Amniotic stem cell (primary cell): ENCODE measurements at places on chromosomes 4 and X.

DNA sequence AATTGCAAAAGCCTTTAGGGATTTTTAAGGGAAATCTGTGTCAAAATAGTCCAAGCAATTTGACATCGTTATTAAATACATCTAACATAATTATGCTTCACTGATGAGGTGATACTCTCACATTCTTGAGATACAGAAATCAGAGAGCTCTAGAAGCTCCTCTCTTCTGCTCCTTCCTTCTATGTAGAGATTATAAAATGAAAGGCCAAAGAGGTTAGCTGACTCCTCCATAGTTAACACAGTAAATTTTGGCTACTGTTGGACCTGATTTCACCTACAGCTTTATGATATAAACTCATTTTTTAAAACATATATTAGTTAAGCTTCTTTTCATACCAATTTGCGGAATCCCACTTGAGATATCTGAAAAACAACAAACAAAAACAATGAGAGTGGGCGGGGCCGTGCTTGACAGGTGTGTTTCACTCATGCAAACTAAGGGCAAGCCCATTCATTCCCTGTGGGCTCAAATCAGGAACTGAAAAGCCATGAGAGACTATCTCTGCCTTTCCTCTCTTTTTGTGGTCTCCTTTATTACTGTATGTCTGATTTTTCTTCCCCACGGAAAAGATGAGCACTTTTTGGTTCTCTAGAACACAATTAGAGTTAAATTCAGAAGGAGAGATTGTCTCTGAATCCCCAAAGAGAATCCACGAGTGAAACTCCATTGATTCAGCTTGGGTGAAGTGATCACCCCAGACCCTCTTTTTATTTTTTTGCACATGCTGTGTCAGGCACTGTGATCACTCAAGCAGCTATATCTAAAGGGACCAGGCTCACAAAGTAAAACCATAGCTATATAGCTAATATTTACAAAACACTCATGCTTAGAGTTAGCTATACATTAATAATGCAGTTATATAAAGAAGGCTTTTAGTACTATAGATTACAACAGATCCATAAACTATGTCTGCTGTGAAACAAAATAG, 566.3 kb downstream of the IL15 start:
- DNase-seq = no peak

DNA sequence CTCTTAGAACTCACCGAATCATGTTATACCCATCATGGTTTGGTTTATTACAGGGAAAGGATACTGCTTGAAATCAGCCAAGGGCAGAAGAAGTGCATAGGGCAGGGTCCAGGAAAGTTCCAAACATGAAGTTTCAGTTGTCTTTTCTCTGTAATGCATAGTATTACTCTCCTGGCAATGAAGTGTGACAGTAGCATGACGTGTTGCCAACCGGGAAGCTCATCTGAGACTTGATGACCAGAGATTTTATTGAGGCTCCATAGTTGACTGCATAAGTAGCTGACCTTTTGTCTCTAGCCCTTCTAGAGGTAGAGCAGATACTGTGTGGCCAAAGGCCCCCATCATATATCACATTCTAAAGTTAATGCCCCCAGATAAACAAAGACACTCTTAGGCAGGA, 72.1 kb downstream of the BEND4 start:
- no peak for DNase-seq

- no peak for DNase-seq
Measured at GRCh38 chr4:183971929-183972490, 66.9 kb downstream of the STOX2 start.

GRCh38 chrX:15418041-15418706, 34.0 kb upstream of the VEGFD start:
- no peak for DNase-seq

- peak; percentile 43 for DNase-seq
Measured at GRCh38 chr4:77579406-77580076, 26.1 kb upstream of the CXCL13 start.

- DNase-seq = no peak
Measured at GRCh38 chr4:1855333-1856070, 454 bp downstream of the LETM1 start.

DNA sequence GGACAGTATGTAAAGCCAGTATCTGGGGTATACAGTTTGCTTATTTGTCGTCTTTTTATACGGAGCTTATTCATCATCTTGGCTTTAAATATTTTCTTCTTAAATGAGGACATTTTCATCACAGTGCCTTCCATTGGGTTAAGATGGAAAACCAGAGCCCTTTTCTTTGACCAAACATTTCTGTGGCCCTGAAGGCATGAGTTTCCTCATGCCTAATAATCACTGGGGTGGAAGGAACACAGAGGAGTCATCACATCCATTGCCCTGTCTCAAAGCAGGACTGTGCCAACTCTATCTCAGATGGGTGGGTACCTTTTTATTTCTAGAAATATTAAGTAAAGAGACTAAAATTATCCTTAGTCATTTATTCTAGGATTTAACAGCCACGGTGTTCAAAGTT, 40.0 kb downstream of the CHRDL1 start:
- no peak for DNase-seq

GRCh38 chr4:9999956-10000561, 21.2 kb downstream of the SLC2A9 start:
- no peak for DNase-seq

DNA sequence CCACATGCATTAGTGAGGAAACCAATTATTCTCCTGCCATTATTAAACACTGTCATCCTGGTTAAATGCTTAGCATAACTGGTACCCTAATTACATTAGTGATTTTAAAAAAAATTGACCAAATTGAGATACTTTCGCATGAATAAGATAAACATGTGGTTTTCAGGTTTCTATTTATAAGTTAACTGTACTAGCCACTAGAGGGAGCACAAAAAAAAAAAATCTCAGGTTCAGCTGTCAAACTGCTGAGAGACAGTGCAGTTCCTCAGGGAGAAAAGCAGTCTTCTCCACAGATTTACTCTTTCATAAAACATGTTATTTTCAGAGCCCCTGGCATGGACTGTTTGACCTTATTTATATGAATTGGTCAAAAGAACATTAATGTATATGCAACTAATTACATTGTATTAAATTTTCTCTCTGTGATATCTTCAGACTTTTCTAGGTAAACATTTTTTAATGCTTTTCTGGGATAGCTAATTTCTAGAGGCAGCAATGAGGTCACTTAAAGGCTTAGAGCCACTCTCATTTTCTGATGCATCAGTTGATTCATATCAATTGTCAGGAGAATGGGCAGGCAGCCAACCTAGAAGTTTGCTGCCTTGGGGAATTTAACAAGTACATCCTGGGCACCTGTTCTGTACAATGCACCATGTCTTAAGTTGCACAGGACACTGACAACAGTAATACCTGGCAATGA, 167.5 kb downstream of the CDS1 start:
- peak; percentile 20 for DNase-seq

- no peak for DNase-seq
Measured at GRCh38 chr4:8657381-8658088, 65.0 kb downstream of the CPZ start.

DNA sequence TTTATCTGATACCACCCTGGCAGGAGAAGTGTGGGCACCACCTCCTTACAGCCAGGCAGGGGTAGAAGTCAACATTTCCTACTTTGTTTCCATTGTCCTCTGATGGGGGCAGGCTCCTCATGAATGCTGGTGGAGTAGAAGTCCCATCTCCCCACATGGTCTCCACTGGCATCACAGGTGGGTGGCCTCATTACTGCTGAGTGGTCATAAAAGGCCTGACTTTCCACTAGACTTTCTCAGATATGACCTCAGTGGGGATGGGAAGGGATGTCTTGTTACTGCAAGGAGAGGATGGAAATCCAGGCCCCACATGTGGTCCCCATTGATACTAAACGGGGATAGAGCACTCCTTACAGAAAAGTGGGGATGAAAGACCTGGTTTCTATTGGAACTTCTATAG, 18.6 kb upstream of the BMP2K start:
- DNase-seq = no peak

DNA sequence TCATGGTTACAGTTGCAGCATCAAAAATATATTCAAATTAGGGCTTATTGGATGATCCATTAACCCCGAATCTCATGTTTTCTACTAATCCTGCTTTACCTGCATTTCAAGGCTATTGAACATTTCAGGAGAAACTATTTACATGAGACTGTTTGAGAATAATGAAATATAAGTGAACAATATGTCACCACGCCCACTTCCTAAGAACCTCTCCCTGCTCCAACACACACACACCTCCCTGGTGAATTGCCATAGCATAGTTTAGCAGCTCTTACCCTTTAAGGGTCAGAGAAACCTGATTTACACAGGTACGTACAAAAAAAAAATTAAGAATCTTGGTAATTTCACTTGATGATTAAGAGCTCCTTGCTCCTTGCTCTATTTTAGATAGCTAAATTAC, 113.4 kb downstream of the ANXA5 start:
- DNase-seq = no peak

- DNase-seq = no peak
Measured at GRCh38 chr4:79413886-79414285, 5.9 kb upstream of the GK2 start.

- DNase-seq = no peak
Measured at GRCh38 chr4:1629699-1630083, 54.4 kb downstream of the FAM53A start.

- DNase-seq = no peak
Measured at GRCh38 chr4:35102066-35102465, 1142.2 kb downstream of the ARAP2 start.

- no peak for DNase-seq
Measured at GRCh38 chr4:15405018-15405417, 22.8 kb upstream of the C1QTNF7 start.

- DNase-seq = no peak
Measured at GRCh38 chr4:143559757-143560147, 46.2 kb downstream of the SMARCA5 start.

GRCh38 chrX:149497626-149498025, 7.5 kb downstream of the IDS start:
- peak; percentile 55 for DNase-seq

GRCh38 chr4:8079031-8079885, 79.4 kb downstream of the ABLIM2 start:
- no peak for DNase-seq

DNA sequence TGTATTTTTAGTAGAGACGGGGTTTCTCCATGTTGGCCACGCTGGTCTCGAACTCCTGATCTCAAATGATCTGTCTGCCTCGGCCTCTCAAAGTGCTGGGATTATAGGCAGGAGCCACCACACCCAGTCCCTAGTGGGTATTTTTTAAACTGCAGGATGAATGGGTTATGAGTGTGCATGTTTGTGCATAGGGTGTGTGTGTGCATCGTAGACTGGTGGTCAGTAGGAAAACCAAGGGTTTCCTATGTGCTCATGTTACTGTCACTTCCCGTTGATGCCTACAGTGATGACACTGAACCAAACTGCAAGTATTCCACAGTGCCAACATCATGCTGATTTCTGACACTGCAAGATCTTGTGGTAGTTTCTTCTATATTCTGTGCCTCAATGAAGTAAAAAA, 41.1 kb downstream of the DDIT4L start:
- no peak for DNase-seq

DNA sequence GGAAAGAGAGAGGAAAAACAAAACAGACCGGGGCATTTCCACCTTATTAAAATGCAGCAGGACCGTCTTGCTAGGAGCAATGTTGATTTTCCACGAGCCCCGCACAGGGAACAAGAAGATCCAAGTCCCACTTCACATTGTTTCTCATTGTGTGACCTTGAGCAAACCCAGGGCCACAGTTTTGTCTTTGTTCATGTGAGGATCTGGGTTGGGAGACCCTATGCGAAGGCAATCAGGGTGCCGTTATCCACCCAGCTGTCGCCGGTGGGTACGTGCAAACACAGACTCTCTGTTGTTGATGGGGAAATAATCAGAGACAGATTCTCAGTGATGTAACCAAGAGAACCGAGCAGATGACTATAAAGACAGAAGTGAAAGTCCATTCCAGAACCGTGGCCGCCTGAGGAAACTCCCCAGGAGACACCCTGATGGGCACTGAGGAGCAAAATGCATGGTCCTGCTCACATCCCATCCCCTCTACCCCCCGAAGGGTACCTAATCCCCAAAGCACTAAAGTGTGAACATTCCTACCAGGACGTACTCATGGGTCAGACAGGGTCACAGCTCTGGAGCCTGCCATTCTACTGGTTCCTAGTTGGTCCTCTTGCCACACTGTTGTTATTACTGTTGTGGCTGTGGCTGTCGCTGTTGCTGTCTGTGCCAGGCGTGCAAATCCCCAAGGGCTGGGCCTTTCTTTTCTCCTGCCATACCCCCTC, 102.7 kb upstream of the RBPJ start:
- no peak for DNase-seq

DNA sequence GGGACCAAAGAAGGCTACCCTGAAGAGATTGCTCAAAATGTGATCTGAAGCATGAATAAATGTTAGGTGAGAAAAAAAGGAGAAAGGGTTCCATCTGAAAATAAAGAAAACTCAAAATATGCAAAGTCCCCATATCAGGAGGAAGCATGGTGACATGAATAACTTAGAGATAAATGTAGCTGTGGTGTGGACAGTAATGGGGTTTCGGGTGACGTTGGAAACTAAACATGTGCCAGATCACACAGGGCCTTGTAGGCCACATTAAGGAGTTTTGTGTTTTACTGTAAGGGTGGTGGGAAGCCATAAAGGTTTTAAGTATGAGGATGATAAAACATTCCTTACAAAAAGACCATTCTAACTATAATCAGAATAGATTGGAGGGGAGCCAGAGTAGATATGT, 40.3 kb upstream of the ACSL4 start:
- no peak for DNase-seq

DNA sequence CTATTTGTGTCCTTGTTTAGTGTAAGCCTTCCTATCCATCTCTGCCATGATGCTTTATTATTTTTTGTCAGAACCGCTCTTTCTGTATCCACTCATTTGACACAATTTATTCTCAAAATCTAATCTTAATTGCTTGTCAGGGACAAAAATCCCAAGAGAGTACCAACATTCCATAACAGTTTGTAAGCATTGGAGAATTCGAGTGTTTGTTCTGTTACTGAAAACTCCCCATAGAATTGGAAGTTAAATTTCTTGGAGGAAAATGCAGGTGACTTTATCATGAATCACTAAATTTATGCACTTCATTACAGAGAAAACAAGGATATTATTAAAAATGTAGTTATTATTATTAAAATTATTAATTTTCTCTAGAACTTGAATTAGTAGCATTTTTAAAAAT, 1986.1 kb downstream of the ARAP2 start:
- DNase-seq = no peak

GRCh38 chr4:142347241-142347640, 498.9 kb downstream of the INPP4B start:
- no peak for DNase-seq

GRCh38 chrX:2897311-2897689, 31.8 kb downstream of the ARSD start:
- DNase-seq = no peak

GRCh38 chr4:4852591-4853362, 6.7 kb upstream of the MSX1 start:
- DNase-seq = peak; percentile 16

GRCh38 chrX:7943600-7944245, 16.5 kb upstream of the PNPLA4 start:
- no peak for DNase-seq

- DNase-seq = no peak
Measured at GRCh38 chr4:105622269-105622668, 69.8 kb downstream of the ARHGEF38 start.

DNA sequence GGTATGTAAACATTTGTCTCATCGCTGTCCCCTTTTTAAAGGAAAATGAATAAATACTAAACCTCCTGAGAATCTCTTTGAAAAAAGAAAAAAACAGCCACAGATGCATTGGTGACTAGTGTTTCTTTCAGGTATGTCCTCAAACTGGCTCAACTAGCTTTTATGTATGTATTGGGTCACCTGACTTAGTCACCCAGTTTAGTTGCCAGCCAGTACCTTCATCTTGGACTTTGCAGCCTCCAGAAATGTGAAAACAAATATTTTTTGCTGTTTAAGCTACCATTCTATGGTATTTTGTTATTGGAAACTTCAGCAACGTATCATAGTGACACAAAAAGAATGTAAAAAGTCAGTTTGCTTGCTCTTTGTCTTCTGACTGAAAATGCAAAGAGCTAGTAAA, 1263.5 kb downstream of the FAM133A start:
- DNase-seq = no peak
